ENCODE measurements at places on chromosomes 7 and 10. TPM values are rescaled to one million over a fixed set of nuclear protein-coding genes. Genes with fewer than 3 reads are reported as not detected.

Gene NPSR1
- not detected for polyA plus RNA-seq

Gene PLPP4
- not detected for polyA plus RNA-seq

Gene SEC61A2
- 6.2 TPM for polyA plus RNA-seq

Gene MKX
- 0.15 TPM for polyA plus RNA-seq

Gene KCP
- 0.44 TPM for polyA plus RNA-seq

Gene AGAP3
- 40.2 TPM for polyA plus RNA-seq

Gene IQUB
- polyA plus RNA-seq, result 0.13 TPM

Gene GPRIN2
- not detected for polyA plus RNA-seq

Gene SPDYE1
- not detected for polyA plus RNA-seq

Gene SMO
- 1.7 TPM for polyA plus RNA-seq

Gene ASB4
- polyA plus RNA-seq, result 1.7 TPM

Gene SYT15
- 3.7 TPM for polyA plus RNA-seq

Gene KCND2
- not detected for polyA plus RNA-seq

Gene ZPBP
- polyA plus RNA-seq, result not detected

Gene INMT
- polyA plus RNA-seq, result 56.3 TPM

Gene MYH16
- polyA plus RNA-seq, result not detected

Gene C10orf71
- 23.0 TPM for polyA plus RNA-seq

Gene ACBD7
- polyA plus RNA-seq, result 0.03 TPM

Gene TEX47
- not detected for polyA plus RNA-seq

Gene COL26A1
- polyA plus RNA-seq, result not detected

Gene MSS51
- 0.90 TPM for polyA plus RNA-seq

Gene SMKR1
- polyA plus RNA-seq, result 0.28 TPM

Gene PRKCQ
- not detected for polyA plus RNA-seq

Gene MPP7
- 3.1 TPM for polyA plus RNA-seq

Gene MYOZ1
- 0.54 TPM for polyA plus RNA-seq

Gene SFMBT2
- polyA plus RNA-seq, result 4.2 TPM

Gene EIF5AL1
- 0.73 TPM for polyA plus RNA-seq

Gene CDC14C
- not detected for polyA plus RNA-seq

Gene GJD4
- not detected for polyA plus RNA-seq

Gene ABCC2
- polyA plus RNA-seq, result 0.30 TPM

Gene SPDYE16
- 0.22 TPM for polyA plus RNA-seq

Gene CALN1
- not detected for polyA plus RNA-seq

Gene ANKIB1
- 11.2 TPM for polyA plus RNA-seq

Gene RARRES2
- polyA plus RNA-seq, result 33.0 TPM

Gene ADK
- polyA plus RNA-seq, result 13.0 TPM

Gene MBLAC1
- 2.9 TPM for polyA plus RNA-seq

Gene OR13A1
- 0.04 TPM for polyA plus RNA-seq

Gene OR2A1
- polyA plus RNA-seq, result not detected

Gene LBX1
- not detected for polyA plus RNA-seq

Data from heart right ventricle (tissue), 16 donors.